ENCODE measurements at places on chromosomes 5 and 9. TPM values are rescaled to one million over a fixed set of nuclear protein-coding genes. Genes with fewer than 3 reads are reported as not detected.

DNA sequence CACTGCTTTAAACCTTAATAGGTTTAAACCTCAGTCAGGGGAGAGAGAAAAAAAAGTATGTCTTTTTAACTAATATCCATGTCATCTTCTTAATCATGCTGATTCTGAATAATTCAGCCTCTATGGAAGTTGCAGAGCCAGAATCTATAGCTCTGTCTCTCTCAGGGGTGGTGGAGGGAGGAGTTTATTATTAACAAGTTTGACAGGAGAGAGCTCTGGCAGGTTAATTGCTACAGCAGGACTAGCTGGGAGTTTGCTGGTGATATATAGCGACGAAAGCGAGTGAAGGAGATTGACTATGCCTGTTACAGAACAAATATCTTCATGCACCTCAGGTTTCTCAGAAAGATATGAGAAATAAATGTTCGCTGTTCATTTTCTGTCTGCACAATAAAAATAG lies 586.4 kb downstream of the TLE4 start:
- DNase-seq, result peak; percentile 30

DNA sequence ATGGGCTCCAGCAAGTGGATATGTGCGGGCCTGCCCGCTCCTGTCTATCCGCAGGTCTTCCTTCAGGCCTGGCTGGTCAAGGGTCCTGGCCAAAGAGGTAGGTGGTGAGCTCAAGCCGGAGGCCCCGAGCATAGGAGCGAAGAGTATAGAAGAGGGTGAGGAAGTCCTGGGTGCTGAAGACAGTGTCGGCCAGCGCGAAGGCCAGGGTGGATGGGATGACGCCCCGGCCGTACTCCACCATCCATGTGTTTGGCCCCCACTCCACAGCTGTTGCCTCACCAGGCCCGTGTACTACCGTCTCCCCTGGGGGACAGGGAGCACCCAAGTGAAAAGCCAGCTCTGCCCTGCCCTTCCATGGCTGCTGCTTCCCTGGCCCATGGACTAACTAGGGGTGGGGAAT lies 2.0 kb downstream of the SIGMAR1 start:
- DNase-seq, result no peak

GRCh38 chr5:167565189-167565954 lies 726.1 kb upstream of the WWC1 start:
- DNase-seq, result peak; percentile 9

ADRA1B gene
- total RNA-seq, result 2.6 TPM

STK32A gene
- total RNA-seq, result 2.3 TPM

SETD9 gene
- 24.7 TPM for total RNA-seq

Data from hepatocyte (in vitro differentiated cells).